Stimulated activated CD8-positive, alpha-beta memory T cell treated with anti-CD3 and anti-CD28 coated beads, Interleukin-4, amount 100 ng/mL, for 1 hour (primary cell): ENCODE measurements at places on chromosomes 13 and 19.

DNA sequence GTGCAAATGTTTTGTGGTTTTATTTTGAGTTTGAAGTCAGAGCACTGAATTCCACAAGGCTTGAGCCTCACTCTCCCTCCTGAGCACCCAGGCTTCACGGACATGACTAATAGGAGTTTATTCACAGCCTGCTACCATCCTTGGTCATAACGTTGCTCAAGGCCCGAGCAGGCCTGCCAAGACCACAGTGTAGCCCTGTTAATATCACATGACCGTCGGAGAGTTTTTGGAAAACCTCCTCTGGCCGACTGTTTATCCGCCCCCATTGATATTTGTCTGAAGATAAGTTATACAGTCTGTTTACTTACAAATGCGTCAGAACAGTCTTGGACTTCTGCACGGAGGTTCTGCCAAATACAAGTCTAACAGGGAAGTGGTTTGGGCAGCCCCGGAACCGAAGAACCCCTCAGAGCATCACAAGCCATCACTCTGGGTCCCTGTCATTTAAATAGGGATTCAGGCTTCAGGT, 89.9 kb downstream of the COL4A2 start:
- DNase-seq: no peak

DNA sequence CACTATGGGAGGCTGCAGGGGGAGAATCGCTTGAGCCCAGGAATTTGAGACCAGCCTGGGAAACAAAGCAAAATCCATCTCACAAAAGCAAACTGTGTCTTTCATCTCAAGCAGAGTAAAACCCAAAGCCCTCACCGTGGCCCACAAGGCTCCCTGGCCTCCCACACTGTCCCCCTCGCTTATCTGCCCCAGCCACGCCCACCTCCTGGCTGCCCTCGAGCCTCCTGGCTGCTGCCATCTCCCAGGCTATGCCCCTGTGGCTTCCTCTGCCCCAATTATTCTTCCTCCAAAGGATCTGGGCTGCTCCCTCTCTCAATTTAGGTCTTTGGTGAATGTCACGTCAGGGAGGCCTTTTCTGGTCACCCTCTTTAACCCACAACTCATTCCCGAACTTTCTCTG, 3.6 kb downstream of the RABAC1 start:
- no peak for DNase-seq

DNA sequence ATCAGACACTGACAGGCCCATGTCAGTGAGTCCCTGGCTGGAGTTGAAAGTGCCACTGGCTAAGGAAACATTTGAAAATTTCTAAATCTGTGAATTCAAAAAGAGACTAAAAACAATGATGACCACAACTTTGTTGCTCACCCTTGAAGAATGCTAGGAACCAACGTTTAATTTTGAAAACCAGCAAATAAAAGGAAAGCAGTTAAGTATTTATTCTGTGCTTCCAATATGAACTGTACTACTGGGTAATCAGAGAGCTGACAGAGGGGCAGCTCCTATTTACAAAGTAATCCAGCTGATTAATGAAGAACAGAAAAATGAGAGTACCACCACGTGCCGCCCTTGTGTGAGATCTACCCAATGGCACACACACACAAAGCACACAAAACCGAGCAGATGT, 44.7 kb upstream of the LATS2 start:
- no peak for DNase-seq

- no peak for DNase-seq
These were observed 485.1 kb downstream of the IRS2 start for GRCh38 chr13:109301276-109301675.

GRCh38 chr19:45564131-45564780, 20.3 kb downstream of the OPA3 start:
- DNase-seq: no peak

DNA sequence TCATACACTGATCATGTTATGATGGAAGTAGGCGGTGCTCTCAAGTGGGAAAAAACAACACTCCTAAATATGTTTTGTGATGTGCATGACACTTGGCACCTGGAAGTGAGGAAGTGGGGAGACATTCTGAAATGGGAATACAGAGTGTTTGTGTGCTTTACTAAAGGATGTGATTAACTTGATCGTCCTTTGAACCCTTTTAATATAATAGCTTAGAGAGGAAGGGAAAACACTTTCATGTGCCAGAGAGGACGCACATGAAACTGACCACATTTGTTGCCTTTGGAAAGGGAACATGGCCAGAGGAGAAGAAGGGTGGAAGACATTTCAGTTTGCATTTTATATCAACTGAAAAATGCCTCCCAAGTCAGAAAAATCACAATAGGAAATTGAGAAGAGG, 31.4 kb downstream of the SMAD9 start:
- no peak for DNase-seq

DNA sequence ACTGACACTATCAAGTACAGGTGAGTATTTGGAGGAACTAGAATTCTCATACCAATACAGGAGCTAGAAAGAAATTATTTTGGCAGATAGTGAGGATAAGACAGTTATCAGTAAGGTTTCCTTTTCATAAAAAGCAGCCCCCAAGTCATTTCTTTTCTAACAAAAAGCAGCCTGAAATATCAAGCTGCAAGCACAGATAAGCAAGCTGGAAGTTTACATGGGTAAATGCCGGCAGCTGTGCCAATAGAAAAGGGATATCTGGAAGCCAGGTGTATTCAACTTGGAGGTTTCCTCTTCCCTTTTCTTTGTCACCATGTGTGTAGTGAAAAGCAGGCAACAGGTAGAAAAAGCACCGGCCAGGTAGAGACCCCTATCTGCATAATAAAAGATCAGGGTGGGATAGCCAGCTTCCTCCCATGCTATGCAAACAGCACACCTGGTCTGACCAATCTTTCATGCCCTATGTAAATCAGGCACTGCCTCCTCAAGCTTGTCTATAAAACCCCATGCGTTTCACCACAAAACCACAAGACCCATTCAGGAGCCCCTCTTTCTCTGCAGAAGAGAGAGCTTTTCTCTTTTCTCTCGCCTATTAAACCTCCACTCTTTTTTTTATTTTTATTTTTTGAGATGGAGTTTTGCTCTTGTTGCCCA, 22.9 kb downstream of the CYP4F2 start:
- DNase-seq: no peak
